ENCODE measurements at places on chromosomes 12 and 14. TPM values are rescaled to one million over a fixed set of nuclear protein-coding genes. Genes with fewer than 3 reads are reported as not detected.

The CAPZA3 gene
- 0.36 TPM for total RNA-seq

The STYK1 gene
- 0.79 TPM for total RNA-seq

GRCh38 chr14:90692826-90693225, 123.4 kb downstream of the TTC7B start:
- no peak for DNase-seq

DNA sequence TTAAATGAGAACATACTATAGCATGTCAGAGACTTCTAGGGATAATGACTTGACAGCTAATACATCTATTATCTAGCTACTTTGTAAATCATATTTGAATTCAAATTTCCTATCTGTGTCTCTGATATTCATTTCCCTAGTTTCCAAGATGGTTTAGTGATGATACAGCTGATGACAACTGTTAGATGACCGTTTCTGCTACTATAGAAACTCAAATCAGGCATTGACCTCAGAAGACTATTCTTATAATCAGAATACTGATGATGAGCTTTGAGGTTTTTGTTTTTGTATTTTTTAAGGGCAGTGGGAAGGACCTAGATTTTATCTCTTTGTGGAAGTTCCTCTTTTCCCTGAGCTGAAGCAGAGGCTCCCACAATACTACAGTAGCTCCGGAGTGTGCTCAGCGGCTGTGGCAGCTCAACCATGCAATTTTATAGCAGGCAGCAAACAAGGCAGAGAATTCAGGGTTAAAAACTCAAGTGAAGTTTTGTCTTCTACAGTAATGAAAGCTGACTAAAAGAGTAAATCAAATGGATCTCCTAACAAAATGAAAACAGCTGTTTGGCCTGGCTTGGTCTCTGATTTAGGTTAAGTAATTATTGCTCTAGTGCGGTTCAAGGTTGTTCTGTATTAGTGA, 145.1 kb downstream of the SLC25A21 start:
- DNase-seq = no peak

GRCh38 chr14:23568600-23569331, 1.2 kb upstream of the AP1G2 start:
- DNase-seq = no peak

GRCh38 chr14:58575956-58576355, 61.8 kb upstream of the DACT1 start:
- DNase-seq = no peak

DNA sequence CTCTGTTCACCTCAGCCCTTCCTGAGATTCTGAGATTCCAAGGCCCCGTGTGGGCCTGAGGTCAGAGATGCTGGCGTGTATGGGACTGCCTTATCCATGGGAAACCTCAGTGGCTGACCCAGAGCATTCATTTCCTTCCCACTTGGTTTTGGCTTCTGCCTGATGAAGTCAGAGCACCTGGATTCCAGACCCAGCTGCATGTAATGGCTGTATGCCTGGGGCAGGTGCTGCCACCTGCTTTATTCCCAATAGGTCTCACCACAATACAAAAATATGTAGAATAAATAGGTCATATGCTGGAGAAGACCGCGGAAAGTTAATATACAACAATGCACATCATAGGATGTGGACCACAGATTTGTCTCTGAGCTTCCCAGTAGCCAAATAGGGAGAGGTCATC, 25.6 kb downstream of the FIGNL2 start:
- no peak for DNase-seq

DNA sequence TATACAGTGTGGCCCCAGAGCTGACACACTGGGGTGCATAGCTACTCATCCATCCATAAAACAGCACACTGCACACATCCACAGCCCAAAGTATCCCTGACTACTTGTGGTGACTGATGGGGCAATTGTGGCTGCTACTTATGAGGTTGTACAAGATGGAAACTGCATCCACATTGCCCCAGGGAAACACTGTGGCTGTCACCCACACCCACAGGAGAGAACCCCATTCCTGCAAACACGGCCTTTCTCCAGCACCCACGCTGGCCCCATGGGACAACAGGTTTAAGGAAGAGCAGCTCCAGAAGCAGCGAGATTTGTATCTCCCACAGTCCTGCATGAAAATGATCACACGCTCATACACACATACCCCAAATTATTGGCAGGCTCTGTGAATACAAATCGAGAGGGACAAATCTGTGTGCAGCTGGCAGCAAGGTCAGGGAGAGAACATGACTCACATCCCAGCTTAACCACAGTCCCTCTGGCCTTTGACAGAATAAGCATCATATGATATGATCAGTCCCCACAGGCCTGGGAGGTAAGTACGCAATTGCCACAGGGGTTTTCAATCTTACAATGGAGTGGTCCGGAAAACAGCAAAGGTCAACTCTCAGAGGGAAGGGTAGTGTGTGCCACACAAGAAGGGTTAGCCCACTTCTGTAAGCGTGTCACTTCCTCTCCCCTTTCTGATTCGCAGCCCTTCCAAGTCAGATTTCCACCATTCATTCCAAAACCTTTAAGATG, 61.9 kb downstream of the ESR2 start:
- DNase-seq = no peak
